Stimulated activated CD8-positive, alpha-beta memory T cell treated with anti-CD3 and anti-CD28 coated beads, Interleukin-15, amount 100 ng/mL, for 4 hours (primary cell): ENCODE measurements at places on chromosomes 5 and 9.

GRCh38 chr9:27851858-27852257 is 278.6 kb upstream of the C9orf72 start:
- no peak for DNase-seq

- DNase-seq: no peak
Measured at GRCh38 chr9:110146373-110146772, 61.6 kb downstream of the C9orf152 start.

DNA sequence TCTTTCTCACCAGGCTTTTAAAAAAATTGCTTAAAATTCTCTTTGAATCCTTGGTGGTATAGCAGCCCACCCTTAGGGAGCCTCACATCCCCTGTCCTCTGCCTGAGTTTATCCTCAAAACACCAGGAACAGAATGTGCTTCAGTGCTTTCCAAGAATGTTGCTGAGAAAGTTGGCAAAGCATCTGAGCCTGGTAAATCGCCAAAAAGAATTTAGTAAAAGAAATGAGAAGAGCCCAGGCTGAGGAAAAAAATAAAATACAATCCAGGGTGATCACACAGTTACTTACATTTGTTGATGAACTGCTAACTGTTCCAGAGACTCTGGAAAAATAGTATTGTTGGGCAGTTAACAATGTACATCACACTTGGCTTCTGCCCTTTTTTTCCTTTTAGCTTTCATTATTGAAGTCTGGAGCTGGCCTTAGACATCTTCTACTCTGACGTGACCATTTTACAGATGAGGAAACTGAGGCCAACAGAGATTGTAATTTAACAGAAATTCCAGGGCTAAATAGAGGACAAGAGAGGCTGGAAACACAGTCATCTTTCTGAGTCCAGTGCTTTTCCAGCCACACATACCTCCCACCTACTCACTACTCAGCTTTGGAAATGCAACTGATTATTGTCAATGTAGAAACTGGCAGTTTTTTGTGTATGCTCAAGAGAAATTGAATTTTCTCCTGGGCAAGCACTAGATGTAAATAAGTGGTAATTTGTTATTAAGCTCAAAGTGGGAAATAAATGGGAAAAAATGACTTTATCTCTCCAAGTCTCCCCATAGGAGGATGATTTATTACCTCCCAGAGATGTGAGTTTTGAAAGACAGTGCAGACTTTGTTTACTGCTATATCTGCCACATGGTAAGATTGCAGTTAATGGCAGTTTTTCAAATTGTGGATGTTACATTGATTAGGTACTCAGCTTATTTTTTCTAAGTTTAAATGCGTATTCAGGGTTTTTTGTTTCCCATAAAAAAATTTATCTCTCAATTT is 86.7 kb upstream of the ALDH1A1 start:
- DNase-seq: no peak

DNA sequence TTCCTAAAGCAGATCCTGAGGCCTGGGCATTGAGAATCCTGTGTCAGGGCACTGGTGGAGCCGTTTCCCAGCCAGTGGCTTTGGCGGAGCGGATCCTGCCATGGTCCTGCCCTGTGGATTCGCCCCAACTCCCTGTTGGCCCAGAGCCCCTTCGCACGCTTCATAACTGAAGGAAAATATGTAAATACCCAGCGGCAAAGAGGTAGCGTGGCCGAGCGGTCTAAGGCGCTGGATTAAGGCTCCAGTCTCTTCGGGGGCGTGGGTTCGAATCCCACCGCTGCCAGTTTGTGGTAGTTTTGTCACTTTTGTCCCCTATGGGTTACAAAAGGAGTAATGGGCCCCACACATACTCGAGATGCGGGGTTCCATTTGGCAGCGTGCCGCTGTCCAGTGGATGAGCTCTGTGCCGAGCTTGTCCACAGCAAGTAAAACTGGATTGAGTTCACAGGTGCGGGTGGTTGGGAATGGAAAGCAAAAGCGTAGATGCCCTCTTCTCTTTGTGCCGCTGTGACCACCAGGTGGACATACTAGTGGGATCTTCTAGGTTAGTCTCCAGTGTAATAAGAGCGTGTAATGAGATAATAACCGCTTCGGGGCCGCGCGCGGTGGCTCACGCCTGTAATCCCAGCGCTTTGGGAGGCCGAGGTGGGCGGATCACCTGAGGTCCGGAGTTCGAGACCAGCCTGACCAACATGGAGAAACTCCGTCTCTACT is 17.3 kb downstream of the TRIM7 start:
- DNase-seq: no peak

GRCh38 chr5:5373351-5373989 is 49.0 kb upstream of the ICE1 start:
- no peak for DNase-seq

DNA sequence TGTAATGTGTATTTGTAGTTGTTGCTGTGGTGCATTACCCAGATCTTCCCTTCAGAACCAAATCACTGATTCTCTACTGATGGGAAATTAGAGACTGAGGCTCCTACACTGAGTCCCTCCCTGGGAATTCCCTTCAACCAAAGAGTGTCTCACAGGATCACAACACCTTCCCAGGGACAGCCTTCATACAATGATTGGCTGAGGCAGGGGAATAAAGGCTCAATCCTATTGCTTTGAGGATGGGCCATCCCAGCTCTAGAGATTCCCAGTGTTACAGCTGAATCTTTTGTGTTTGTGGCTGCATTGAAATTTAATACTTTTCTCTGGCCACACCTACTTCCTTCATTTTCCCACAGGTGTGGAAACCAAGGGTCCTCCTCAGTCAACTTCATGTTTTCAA is 96.4 kb upstream of the ELL2 start:
- no peak for DNase-seq

GRCh38 chr5:139687656-139688055 is 39.5 kb downstream of the CXXC5 start:
- no peak for DNase-seq

DNA sequence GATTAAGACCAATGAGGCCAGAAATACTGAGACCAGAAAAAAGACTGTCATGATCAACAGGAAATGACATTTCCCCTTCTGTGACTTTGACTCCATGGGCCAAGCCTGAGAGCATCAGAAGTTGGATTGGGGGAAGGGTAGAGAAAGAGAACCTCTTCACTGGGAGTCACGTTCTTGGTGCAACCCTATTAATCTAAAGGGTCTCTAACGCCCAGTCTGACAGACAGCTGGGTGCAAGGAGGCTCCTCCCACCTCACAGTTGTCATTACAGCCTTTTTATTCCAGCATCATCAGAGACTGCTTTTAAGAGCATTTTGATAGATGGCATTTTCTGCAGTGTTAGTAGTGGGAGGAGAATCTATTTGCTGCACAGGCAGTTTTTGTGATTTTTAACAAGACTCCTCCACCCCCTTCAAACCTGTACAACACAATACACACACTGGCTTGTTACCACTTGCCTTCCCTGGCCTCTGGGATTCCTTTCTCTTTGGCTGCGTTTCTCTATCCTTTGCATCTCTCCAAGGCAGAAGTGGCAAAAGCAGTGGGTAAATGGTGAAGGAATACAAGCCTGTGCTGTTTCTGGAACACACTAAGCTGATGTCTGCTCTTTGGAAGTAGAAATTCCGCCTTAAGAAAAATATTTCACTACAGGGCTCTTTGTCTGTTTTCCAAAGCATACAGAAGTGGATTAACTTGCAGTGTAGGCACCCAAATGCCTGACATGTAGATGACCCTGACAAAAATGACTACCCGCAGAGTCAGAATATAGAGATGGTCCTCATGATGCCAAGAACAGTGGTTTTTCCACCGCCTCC is 310.4 kb upstream of the ZNF608 start:
- no peak for DNase-seq

DNA sequence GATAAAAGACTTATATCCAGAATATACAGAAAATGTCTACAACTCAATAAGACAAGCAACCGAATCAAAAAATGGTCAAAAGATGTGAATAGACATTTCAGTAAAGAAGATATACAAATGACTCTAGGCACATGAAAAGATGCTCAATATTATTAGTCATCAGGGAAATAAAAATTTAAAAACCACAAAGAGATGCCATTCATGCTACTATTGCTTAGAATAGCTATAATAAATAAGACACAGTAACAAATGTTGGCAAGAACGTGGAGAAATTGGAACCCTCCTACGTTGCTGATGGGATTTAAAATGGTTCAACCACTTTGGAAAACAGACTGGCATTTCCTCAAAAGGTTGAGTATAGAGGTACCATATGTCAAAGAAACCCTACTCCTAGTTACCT is 39.8 kb downstream of the POLK start:
- no peak for DNase-seq

DNA sequence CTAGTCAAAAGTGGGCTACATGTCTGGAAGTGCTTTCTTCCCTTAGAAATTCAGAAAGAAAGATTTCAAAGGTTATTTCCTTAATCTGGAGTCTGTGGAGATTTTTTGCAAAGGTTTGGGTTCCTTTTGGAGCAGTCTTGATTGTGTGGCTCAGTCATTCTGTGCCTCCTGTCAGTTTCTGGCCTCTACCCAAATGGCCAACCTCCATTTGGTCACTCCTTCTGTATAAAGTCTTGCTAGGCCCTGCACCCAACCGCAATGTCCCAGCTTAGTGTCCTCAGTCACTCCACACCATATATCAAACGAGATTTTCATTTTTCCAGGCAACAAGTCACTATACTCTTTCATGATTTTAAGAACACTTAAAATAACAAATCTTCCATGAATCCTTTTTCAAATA is 199.6 kb downstream of the NTRK2 start:
- no peak for DNase-seq

GRCh38 chr5:90477621-90478215 is 3.1 kb downstream of the POLR3G start:
- no peak for DNase-seq

DNA sequence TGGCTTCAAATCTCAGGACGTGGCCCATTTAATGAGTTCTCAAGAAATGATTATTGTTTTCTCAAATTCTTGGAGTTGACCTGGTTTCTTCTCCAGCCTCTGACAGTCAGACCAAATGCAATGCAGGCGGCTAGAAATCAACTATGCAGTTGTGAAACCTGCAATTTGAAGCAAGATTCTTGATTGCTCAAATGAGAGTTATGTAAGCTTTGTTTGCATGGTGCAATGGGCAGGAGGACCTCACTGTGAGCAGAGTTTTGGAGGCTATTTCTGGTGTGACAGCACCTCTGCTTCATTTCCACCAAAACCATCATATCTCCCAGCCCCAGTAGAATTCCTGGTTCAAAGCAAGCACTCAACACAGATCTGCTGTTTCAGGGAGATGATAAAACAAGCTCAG is 500.0 kb upstream of the KLF4 start:
- DNase-seq: no peak

DNA sequence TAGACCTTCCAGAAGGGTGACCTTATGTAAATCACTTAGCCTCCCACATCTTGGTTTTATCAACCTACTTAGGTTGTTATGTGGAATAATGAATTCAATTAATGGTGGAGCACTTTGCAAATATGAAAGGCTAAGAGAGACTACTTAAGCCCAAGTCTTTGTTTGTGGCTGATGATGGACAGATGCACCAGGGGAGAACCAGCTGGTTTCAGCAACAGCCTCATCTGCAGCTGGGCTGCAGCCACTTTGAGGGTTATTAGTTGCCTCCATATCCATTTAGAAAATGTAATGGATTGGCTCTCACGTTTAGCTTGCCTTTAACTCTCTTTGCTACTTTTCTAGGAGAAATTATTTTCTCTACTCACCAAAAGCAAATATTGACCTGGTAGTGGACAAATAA is 146.6 kb downstream of the ESM1 start:
- no peak for DNase-seq

GRCh38 chr9:37453827-37454226 is 11.4 kb downstream of the ZBTB5 start:
- DNase-seq: no peak

GRCh38 chr5:39455645-39456044 is 30.9 kb upstream of the DAB2 start:
- no peak for DNase-seq

DNA sequence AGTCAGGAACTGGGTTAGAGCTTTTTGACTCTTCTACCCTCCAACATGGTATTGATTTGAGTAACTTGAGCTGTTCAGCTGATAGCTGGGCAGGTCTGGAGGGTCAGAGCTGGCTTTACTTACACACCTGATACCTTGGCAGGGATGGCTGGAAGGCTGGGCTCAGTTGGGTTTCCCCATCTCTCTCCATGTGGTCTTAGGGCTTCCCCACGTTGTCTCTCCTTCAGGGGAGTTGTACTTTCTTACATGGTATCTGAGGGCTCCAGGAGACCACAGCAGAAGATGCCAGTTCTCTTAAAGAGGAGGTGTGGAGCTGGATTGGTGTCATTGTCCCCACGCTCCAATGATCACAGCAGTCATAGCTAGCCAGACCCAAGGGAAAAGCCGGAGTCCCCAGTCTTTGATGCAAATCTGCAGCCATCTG is 25.6 kb downstream of the ISOC1 start:
- no peak for DNase-seq

GRCh38 chr5:126499853-126500342 is 76.7 kb downstream of the GRAMD2B start:
- no peak for DNase-seq

DNA sequence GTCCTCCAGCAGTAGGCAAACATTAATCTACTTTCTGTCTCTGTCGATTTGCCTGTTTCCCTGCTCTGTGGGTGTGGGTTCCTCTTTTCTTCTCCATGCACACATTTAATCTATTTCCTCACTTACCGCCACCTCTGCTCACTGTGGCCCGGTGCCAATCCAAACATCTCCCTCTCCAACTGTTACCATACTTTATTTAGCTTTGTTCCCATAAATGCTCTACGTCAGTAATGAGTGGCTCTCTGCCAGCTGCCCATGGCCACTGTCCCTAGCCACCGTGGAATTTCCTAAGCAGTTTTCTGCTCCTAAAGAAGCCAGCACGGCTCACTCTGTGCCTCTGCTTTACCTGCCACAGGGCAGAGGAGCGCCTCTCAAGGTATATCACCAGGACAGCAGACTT is 19.5 kb upstream of the GOLPH3 start:
- DNase-seq: no peak

- no peak for DNase-seq
Measured at GRCh38 chr9:110126499-110126941, 81.4 kb downstream of the C9orf152 start.

DNA sequence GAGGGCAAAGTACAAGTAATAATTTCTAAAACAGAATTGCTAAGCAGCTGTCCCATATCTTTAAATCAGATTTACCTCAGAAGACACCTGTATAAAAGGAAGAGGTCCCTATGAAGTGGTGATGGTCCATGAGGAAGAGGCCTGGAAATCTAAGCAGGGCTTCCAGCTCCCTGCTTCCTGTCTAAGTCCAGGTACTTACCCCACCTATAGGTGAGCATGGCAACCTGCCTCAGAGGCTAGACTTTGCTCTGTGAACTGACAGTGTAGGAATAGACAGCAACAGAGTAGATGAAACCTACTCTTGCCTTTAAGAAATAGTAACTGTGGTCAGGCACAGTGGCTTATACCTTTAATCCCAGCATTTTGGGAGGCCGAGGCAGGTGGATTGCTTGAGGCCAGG is 55.8 kb upstream of the ARRDC3 start:
- DNase-seq: no peak
